Glutamatergic neuron (in vitro differentiated cells): ENCODE measurements at places on chromosomes 1 and 21. TPM values are rescaled to one million over a fixed set of nuclear protein-coding genes. Genes with fewer than 3 reads are reported as not detected.

C1orf21 gene
- 43.3 TPM for total RNA-seq

OR2L13 gene
- total RNA-seq: not detected

SELP gene
- not detected for total RNA-seq

SASS6 gene
- 4.0 TPM for total RNA-seq

CELA2B gene
- not detected for total RNA-seq

MRPS21 gene
- total RNA-seq: 115 TPM

PLA2G2F gene
- not detected for total RNA-seq

LCE1A gene
- not detected for total RNA-seq

UBASH3A gene
- not detected for total RNA-seq

IFI44 gene
- not detected for total RNA-seq

S100A7A gene
- total RNA-seq: not detected

GRCh38 chr21:36478941-36479340 is 981 bp downstream of the CLDN14 start:
- DNase-seq: peak; percentile 35

DNA sequence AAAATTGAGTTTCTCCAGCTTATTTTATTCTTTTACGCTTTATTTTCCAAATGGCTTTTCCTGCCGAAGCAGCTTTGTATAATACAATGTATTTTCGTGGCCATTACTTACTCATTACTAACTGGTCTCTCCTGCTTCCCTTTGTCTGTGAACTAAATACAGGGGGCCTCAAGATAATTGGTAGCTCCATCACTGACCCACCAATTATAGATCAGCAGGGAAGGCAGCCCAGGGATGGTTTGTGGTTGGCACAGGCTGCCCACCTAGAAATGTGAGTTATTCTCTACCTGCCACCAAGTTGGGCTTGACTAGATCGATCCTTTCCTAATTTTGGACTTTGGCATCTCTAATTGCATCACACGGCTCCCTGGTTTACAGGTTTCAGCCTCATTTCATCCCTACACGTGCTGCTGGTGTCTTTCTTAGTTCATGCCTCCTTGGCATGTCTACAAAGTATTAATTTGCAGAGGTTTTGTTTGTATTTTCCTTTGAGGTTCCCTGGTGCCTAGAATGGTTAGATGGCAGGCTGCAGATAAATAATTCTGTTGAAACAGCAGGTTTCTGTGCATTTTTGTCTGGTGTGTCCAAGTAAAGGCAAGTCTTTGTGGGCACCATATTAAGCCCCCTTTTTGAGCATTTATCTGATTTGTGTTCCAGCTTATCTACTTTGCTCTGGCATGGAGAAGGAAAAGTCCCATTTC is 35.2 kb downstream of the PEX14 start:
- no peak for DNase-seq

- peak; percentile 58 for DNase-seq
Measured at GRCh38 chr1:204084247-204084772, 11.4 kb downstream of the SOX13 start.

DNA sequence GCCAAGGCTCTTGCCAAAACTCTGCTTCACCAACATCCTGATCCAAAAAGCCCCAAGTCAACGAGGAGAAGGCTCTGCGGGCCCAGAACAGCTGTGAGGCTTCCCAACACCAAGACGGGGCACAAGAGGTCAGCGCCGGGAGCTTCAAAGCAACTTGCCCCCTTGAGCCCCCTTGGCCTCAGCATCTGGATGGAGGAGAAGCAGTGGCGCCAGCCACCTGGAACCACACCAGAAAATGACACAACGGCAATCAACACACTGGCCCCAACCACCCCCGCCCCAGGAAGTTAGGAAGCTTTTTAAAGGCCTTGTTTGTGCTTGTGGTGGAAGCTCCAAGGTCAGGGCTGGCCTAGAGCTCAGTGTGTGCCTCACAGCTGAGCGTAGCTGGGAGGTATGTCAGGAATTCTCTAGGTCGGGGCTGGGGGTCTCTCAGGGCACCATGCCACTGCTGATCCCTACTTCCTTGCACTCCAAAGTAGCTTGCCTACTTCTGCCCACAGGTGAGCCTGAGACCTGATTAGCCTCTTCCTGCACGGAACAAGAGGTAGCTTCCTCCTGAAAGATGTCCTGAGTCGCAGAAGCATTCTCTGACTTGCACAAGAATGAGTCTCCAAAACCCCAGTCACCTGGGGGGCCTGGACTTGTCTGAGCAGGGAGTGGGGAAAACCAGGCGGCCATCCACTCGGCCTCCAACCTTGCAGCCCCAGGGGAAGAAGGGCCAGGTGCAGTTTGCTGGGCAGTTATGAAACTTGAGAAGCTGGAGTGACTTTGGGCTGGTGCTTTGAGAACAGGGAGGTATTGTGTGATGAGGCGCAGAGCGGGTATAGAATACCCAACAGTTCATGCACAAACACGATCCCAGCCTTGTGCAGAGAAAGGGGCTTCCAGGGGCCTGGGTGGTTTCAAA is 9.7 kb upstream of the SRP9 start:
- no peak for DNase-seq

DNA sequence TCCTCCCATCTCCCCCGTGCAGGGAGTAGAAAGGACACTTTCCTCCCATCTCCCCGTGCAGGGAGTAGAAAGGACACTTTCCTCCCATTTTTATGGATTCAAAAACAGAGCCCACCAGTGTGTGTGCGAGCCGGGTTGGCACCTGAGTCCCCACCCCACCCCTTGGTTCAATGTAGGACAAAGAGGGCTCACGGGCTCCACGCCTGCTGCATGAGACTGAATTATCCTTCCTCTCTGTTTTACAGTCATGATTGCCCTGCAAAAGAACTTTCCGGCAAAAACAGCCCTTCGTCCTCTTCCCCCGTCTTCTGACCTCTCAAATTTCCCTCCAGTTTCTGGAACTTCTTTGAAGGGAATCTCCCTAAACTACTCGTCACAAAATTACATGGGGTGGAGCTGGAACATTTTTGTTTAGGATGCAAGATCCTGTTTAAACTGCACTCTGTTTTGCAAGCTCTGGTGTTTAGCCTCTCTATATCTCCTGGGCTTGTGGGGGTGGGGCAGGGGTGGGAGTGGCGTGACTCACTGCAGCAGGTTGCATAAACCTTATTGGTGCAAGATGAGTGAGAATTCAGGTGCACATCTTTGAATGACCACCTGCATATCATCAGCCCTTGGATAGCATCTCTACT is 99.8 kb downstream of the PSMG1 start:
- no peak for DNase-seq

- no peak for DNase-seq
Measured at GRCh38 chr1:157088607-157089006, 11.0 kb downstream of the ETV3L start.

- DNase-seq: no peak
Measured at GRCh38 chr1:229101011-229101871, 169.7 kb upstream of the RAB4A start.

DNA sequence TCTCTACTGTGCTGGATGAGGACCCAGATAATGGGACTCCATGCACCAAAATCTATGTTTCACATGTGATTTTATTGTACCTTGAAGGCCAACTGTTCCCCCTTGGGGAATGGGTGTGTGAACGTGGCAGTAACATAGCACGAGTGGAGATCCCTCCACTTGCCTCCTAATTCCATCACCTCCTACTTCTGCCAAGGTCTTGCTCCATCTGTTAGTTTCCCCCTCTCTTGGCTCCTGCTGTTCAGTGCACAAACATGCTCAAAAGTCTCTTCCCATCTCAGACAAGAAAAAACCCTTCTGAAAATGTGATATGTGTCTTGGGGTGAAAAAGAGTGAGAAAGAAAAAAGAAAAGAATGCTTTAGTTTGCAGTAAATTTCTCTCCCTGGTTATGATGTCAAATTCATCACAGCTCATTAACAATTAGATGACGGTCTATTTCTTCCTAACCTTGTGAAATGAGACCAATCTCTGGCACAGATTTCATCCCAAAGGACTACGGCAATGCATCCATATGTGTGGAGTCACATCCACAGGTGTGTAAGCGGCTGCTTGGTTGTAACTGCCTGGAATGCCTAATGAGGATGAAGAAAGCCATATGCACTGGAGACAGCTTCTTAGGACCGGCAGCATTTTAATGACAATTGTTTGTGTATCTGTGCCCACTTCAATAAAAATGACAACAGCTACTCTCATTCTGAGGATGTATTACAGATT is 79.3 kb upstream of the DIRAS3 start:
- no peak for DNase-seq

DNA sequence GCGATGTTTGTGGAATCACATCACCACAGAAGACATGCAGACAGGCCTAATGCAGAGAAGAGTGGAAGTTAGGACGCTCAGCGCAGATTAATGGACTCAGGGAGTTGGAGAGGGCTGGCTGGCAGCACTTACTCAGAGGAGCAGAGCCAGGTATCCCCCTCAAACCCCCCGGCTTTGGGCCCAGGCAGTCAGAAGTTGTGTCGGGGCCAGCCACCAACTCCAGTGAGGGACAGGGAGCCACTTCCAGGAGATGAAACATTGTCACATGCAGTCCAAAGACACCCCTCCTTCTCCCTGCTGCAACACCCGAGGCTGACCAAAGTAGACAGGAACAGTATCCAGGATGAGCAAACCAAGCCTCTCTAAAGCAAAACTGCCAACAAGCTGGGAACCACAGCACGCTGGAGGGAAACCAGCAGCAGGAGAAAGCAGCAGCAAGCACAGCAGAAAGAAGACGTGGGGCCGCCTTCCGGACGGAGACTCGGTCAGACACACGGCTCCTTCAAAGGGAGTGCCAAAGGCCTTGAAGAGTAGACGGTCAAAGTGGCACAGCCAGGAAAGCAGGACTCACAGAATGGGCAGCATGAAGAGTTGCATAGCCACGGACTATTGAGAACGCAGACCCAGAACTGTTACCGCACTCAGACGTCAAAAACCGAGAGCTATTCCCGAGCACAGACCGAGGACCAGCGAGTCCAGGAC is 149.3 kb downstream of the PCBP3 start:
- DNase-seq: no peak

DNA sequence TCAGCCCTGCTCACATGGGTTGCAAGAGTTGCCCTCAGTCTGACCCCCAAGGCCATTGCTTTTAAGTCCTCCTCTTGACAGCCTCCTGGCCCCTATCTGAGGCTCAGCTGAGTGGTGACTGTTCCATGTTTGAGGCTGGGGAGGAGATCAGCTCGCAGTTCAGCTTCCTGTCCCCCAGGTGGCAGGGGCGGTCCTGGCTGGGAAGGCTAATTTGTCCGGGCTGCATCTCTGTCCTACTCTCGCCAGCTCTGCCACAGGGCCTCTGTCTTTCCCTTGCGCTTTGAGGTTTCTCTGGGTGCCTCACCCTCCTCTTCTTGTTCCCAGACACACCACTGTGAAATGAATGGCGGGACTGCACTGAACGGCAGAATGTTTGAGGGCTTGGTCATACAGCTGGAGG is 157.3 kb downstream of the KCNJ6 start:
- DNase-seq: peak; percentile 82

- DNase-seq: no peak
Measured at GRCh38 chr1:63128556-63128955, 193.8 kb upstream of the FOXD3 start.

DNA sequence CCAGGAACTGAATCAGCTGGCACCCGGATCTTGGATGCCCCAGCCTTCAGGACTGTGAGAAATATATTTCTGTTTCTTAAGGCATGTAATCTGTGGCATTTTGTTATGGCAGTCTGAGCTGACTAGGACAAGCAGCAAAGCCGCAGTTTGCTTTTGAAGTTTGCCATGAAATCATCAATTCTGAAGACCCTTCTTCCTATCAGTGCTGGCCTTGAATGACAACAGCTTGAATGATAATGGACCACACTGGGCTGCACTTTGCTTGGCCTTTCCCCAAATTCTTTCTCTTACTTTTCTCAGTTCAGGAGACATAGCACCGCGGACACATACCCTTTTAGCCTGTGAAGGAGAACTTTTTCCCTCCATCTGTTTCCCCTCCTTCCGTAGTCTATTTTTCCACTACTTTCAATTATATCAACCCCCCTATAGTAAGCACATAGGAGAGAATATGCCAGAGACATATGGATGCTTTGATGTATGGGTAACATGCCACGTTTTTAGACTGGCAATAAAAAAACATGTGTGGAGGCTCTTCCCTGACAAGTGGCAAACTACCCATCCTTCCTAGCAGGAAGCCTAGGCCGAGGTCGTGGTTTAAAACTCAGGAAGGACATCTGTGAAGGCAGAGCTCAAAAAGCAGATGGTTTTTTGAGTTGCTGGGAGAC is 42.9 kb downstream of the HLX start:
- no peak for DNase-seq

DNA sequence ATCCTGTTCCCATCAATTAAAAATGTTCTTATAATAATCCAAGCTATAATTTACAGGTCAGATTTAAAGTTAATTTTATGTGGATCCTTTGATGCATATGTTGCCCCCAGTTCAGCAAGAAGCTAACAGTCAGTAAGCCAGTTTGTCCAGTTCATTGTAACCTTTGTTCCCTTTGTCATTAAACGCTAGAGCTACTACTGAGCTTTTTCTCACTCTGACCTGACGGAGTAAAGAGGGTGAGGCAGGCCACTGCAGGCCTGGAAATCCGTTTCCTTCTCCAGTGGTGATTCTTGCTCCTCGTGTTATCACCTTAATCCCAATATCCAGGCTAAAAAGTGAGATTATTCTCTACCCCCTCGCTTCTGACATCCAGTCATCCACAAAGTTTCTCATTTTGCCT is 10.2 kb downstream of the YBX1 start:
- no peak for DNase-seq

GRCh38 chr1:15667362-15667761 is 16.8 kb upstream of the PLEKHM2 start:
- peak; percentile 68 for DNase-seq

DNA sequence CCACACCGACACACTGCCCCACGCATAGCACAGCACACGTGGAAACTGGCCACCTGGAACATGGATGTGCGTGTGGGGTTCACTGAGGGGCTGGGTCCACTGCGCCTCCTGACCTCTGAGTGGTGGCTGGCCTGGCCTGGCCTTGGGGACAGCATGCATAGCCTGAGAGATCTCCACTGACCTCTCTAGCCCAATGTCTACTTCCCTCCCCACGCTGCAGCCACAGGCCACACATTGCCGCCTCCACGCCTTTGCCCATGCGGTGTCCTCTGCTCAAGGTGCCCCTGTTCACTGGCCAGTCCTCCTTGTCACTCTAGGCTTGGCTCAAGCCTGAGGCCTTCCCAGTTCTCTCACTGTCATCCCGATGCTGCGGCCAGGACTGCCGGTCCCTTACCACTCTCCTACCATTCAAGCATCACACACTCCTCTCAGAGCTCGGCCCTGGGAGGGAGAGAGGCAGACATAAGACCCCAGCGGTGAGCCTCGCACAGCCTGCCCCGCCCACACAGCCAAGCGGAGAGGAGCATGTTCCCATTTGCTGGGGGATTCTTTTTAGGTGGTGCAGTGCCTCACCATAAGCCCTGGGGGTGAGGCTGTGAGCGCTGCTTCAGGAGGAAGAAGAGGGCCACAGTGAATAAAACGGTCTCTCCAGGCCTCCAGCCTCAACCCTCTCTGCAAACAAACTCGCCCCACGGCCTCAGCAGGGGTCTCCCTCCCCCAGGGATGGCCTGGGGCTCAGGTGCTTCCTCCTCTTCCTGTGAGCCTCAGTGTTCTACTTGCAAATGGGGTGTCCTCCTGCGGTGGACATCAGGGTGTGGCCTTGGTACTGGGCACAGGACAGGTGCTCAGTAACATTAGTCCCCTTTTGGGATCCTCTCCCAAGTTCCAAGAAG is 80.8 kb downstream of the DMRTB1 start:
- no peak for DNase-seq

- no peak for DNase-seq
Measured at GRCh38 chr21:29647353-29647781, 292.4 kb downstream of the GRIK1 start.

GRCh38 chr1:81237473-81238089 is 563.2 kb upstream of the ADGRL2 start:
- DNase-seq: no peak
